ENCODE measurements at places on chromosomes 12 and 14. TPM values are rescaled to one million over a fixed set of nuclear protein-coding genes. Genes with fewer than 3 reads are reported as not detected.
A peak's percentile ranks its signal among the peaks of the same experiment; 100 is the strongest.

GRCh38 chr12:128052331-128052730 lies 214.6 kb upstream of the TMEM132C start:
- no peak for DNase-seq

DNA sequence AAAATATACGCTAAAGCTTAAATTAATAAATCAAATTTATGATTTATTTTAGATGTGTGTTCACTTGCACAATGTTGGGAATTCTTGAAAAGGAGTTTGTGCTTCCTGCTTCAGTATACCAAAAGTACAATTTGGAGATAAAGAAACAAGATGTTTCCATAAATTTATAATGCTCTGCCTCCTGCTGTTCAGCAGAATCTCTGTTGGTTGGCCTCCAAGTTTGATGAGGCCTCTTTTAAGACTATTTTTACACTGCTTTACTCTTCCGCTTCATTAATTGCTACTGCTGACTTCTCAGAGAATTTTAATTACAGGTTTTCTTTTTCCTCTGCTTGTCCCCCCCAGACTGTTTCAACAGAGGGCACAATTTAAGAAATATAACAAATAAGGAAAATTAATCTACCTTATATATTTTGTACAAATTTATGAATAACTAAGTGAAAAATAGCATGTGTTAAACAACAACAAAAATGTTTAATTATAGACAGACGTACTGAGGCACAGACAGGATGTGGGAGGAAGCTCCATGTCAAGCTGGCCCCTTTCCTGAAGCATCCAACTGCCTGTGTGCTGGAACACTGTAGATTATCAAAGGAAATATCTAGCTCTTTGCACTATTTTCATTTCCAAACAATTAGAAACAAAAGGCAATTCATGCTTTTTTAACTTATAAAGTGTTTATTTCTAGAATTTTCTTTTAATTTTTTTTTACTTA lies 83.9 kb downstream of the PIK3C2G start:
- no peak for DNase-seq

GRCh38 chr14:36950812-36951211 lies 221.6 kb downstream of the SLC25A21 start:
- no peak for DNase-seq

DNA sequence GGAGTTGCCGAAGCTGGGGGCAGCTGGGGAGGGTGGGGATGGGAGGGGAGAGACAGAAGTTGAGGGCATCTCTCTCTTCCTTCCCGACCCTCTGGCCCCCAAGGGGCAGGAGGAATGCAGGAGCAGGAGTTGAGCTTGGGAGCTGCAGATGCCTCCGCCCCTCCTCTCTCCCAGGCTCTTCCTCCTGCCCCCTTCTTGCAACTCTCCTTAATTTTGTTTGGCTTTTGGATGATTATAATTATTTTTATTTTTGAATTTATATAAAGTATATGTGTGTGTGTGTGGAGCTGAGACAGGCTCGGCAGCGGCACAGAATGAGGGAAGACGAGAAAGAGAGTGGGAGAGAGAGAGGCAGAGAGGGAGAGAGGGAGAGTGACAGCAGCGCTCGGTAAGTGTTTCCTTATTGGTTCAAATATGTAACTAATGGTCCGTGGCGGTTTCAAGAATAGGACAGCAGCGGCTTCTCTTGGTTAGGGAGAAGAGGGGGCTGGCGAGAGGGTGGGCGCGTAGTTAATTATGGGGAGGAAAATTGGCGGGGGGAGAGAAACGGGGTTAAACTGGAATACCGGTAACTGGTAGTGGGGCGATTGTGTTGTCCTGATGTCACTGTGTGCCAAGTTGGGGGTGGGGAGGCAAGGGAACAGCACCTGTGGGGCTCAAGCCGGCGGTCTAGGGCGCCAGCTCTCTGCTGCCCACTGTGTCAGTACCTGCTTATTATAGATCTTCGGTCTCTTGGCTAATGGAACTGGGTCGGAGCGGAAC lies 8.4 kb downstream of the HOXC8 start:
- no peak for DNase-seq

- no peak for DNase-seq
Observed at GRCh38 chr14:39423793-39424192, 8.4 kb downstream of the FBXO33 start.

DNA sequence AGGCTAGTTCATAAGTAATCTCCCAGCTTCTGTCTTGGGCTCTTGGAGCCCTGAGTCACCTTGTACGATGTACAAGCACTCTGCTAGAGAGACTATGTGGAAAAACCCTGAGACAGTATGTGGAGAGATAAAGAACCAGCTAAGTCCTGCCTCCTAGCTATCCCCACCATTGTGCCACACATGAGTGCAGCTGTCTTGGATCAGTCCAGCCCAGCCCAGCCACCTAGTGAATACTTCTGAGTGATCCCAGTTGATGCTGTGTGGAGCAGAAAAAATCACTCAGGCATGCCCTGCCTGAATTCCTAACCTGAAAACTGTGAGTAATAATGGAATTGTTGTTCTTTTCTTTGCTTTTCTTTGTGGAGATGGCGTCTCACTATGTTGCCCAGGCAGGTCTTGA lies 5.1 kb upstream of the SERPINA6 start:
- DNase-seq, result no peak

GRCh38 chr12:68930178-68930577 lies 2.8 kb downstream of the CPM start:
- no peak for DNase-seq

DNA sequence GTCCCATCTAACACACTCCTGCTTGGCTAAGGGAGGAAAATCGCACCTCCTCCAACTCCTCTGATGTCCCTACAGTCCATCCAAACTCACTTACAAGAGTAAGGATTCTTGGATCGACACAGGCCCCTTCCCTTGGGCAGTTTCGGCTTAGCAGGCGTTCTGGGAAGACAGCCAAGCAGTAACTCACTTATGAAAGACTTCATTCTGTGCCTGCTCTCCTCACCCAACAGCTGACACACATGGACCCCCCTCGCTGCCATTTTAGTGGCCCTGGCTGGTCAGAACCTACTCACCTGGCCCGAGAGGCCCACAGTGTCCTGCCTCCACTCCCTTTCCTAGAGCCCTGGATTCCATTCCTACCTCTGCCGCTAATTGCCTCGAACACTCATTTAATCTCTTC lies 52.3 kb upstream of the BCL2L14 start:
- DNase-seq, result no peak

GRCh38 chr14:95015046-95015445 lies 142.3 kb downstream of the DICER1 start:
- DNase-seq, result no peak

GRCh38 chr12:57889500-57889989 lies 43.0 kb upstream of the CTDSP2 start:
- no peak for DNase-seq

DNA sequence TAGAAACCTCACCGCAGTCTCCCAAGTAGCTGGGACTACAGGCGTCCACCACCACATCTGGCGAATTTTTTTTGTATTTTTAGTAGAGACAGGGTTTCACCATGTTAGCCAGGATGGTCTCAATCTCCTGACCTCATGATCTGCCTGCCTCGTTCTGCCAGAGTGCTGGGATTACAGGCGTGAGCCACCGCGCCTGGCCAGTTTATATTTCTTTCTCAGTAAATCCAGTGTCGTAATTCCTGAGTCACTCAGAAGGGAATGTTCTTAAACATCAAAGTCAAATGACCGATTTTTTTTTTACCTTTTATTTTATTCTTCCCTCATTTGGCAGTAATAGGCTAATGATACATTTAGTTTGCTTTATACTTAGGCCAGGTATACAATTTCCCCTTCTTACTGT lies 80.5 kb downstream of the FBXO33 start:
- no peak for DNase-seq

DNA sequence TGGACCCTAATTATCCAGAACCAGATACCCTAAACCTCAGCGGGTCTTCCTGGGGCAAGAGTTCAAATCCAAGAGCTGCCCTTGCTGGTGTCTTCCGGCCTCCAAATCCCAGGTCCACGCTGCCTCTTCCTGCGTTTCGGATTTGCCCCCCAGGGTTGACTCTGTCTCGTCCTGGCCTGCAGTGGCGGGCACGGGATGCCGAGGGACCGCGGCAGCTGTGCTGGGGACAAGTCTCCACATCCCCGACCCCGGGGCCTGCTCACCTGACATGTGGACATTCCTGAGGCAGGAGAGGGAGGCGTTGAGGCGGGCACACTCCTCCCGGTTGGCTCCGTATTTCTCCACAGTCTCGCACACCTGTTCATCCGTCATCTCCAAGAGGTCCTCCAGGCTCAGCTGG lies 113.6 kb downstream of the KSR2 start:
- DNase-seq, result no peak

DNA sequence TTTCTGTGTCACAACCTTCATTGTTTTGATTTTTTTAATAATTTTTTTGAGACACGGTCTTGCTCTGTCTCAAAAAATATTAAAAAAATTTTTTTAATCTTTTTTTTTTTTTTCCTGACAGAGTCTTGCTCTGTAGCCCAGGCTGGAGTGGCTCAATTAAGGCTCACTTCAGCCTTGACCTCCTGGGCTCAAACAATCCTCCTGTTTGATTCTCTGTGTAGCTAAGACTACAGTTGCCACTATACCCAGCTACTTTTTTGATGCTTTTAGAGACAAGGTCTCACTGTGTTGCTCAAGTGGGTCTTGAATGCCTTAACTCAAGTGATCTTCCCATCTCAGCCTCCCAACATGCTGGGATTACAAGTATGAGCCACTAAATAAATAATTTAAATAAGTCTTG lies 9.2 kb upstream of the PRH2 start:
- no peak for DNase-seq

- no peak for DNase-seq
Observed at GRCh38 chr12:10829994-10830393, 3.8 kb upstream of the TAS2R10 start.

GRCh38 chr12:89236237-89236636 lies 116.1 kb downstream of the DUSP6 start:
- no peak for DNase-seq

- DNase-seq, result no peak
Observed at GRCh38 chr14:28365510-28365909, 401.1 kb upstream of the FOXG1 start.

DNA sequence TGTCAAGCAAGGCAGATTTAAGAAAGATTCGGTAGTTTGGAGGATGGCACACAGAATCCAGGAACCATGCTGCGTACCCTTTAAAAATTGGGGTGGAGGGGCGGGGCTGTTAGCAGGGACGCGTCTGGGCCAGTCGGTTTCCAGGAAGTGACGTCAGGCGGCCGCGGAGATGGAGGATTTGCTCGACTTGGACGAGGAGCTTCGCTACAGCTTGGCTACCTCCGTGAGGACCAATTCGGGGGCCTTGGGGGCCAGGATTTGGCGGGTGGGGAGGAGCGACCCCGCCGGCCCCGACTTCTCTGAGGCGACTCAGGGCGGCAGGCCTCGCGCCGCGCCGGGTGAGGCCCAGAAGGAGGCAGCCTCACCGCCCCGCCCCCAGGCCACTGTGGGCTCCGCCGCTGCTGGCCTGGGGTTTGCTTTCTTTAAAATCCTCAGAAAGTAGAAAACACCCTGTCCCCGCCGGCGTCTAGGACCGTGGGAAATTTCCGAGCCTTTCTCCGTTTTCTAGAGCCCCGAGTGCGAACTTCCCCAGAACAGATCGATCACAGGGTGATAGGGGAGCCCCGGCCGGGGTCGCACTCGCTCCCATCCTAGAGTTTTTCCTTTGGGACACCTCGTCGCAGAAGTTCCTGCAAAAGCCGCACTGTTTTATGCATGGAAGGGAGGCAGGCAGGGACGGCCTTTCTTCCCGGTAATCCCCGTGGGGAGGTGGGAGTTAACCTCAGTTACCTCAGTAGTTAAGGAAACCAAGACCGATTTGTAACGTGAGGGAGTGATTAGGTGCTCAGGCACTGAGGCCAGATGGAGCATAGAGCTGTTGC lies at the start of gene IFT43:
Gene IFT43, plus strand, starts transcription at position 146 of the 821 bp plus-strand sequence. Its CDS starts 24 bp downstream, at position 170.
- DNase-seq, result peak; percentile 80

DNA sequence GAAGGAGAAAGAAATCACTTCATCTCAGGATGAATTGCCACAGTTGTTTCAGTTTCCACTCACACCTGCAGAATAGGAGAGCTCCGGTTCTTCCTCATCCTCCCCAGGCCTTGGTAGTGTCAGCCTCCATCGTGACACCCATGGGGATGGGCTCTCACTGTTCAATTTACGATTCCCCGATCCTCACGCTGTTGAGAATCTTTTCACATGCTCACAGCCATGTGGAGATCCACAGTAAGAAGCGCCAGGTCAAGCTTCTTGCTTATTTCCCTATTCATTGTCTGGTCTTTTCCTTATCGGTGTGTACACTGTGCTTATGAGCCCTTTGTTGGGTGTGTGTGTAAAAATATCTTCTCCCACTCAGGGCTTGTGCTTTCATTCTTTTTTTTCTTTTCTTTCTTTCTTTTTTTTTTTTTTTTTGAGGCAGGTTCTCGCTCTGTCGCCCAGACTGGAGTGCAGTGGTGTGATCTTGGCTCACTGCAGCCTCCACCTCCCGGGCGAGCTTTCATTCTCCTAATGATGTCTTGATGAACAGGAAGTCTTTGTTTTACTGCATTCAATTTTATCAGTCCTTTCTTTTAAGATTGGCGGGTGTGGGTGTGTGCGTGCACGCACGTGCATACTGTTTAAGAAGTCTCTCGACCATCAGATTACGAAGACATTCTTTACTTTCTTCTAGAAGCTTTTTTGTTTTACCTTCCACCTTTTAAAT lies 21.5 kb downstream of the RIN3 start:
- DNase-seq, result no peak

DNA sequence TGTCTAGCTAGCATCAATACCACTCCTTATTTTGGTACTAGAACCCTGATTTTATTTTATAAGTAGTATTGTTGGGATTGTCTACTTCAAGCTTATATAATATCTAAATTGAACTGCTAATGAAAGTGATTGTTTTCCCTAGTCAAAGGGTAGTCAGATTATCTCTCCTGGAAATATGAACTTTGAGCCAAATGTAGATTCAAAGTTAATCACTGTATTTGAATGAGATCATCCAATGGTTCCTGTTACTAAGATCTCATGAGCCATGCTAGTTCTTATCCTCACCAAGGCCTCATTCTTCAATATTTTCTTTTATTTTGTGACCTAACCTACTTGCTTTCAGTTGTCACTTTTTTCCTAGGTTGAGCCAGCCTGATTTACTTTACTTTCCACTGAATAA lies 276.7 kb downstream of the RASSF9 start:
- DNase-seq, result no peak

DNA sequence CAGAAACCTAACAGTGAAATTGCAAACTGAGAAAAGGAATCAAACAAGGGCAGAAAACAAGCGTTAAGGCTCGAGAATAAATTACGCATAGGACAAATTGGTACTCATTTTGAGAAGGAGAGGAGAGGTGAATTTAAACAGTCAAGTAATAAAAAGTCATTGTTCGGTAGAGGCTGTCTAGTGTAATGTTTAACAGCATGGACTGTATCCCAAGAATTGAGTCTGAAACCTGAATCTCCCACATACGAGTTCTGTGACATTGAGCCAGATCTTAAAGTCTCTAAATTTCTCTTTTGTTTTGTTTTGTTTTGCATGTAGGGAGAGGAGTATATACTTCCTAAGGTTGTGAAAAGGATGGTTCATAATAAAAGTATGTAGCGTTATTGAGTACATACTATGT lies 216.5 kb upstream of the BTG1 start:
- DNase-seq, result no peak

Gene KLRC1
- total RNA-seq, result 0.33 TPM

Gene APOF
- not detected for total RNA-seq

Gene GOLGA3
- 52.7 TPM for total RNA-seq

Gene NDUFA12
- total RNA-seq, result 138 TPM

Gene RAPGEF3
- 1.1 TPM for total RNA-seq

Gene EFCAB11
- total RNA-seq, result 12.5 TPM

Gene INHBC
- not detected for total RNA-seq

Gene KLRG1
- 1.6 TPM for total RNA-seq

Gene NYNRIN
- total RNA-seq, result 0.14 TPM

Gene LRRC9
- 0.05 TPM for total RNA-seq

Gene SLC39A2
- total RNA-seq, result not detected
